ENCODE measurements at places on chromosomes 12 and 14. TPM values are rescaled to one million over a fixed set of nuclear protein-coding genes. Genes with fewer than 3 reads are reported as not detected.
A peak's percentile ranks its signal among the peaks of the same experiment; 100 is the strongest.

- peak; percentile 81 for DNase-seq
Observed at GRCh38 chr12:52086944-52087835, 7.7 kb downstream of the SMIM41 start.

- DNase-seq, result no peak
Observed at GRCh38 chr14:96195441-96196081, 9.1 kb upstream of the BDKRB2 start.

USP44 gene
- total RNA-seq, result 0.74 TPM

DNA sequence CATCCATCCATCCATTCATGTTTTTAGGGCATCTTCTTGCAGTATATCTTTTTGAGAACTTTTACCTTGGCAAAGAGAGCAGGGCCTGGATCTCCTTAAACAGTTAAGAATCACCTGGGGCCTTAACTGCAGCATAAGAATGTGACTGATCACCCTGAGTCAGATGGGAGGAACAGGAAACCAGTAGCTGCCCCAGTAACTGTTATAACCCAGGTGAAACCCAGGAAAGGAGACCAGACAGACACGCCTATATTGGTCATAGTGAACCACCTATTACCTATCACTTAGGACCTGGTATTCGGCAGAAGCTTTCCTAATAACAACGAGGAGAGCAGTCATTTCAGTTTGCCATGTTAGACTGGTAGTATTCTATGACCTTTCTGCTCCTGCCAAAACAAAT is 43.4 kb upstream of the NR2C1 start:
- no peak for DNase-seq

CLEC4C gene
- not detected for total RNA-seq

CISTR gene
- total RNA-seq, result not detected

NPC2 gene
- total RNA-seq, result 483 TPM

IFI27 gene
- 133 TPM for total RNA-seq

- no peak for DNase-seq
Observed at GRCh38 chr12:66744956-66745383, 66.1 kb upstream of the GRIP1 start.

DNA sequence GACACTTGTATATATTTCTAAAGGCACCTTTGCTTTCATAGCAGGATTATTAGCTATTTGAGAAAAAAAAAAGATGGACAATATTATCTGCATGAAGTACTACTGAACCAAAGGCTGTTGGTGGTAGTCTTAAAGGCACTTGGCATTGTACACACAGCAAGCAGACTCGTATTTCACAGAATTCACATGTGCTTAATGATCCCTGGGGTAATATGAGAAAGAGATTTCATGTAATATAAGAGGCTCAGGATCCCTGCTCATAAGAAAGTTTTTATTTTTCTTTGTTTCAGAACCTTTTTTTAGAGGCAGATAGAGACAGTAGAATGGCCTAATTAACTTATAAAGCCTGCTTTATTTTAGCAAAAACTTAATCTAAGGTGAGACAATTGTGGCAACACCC is 59.5 kb downstream of the SYNE2 start:
- DNase-seq, result no peak

- no peak for DNase-seq
Observed at GRCh38 chr12:45915405-45915804, 75.0 kb downstream of the SCAF11 start.

PROX2 gene
- total RNA-seq, result not detected

GRCh38 chr14:95493503-95493902 is 22.9 kb downstream of the SYNE3 start:
- DNase-seq, result no peak

- no peak for DNase-seq
Observed at GRCh38 chr14:37406095-37406494, 189.0 kb downstream of the FOXA1 start.

COCH gene
- total RNA-seq, result 5.3 TPM

DNA sequence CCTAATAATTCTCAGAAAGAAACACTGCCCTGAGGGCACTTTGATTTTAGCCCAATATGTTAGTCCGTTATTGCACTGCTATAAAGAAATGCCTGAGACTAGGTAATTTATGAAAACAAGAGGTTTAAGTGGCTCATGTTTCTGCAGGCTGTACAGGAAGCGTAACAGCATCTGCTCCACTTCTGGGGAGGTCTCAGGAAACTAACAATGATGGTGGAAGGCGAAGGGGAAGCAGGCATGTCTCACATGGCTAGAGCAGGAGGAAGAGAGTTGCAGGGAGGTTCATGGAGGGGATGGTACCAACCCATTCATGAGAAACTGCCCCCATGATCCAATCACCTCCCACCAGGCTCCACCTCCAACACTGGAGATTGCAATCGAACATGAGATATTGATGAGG is 49.4 kb upstream of the RERG start:
- no peak for DNase-seq

PPP1R36 gene
- total RNA-seq, result 1.7 TPM

GRCh38 chr14:54500744-54501143 is 9.0 kb upstream of the CGRRF1 start:
- DNase-seq, result no peak

- DNase-seq, result no peak
Observed at GRCh38 chr14:36659822-36660735, 1.6 kb upstream of the PAX9 start.

RFLNA gene
- 0.72 TPM for total RNA-seq

GRCh38 chr12:122187466-122187865 is 4.5 kb downstream of the LRRC43 start:
- no peak for DNase-seq

DNA sequence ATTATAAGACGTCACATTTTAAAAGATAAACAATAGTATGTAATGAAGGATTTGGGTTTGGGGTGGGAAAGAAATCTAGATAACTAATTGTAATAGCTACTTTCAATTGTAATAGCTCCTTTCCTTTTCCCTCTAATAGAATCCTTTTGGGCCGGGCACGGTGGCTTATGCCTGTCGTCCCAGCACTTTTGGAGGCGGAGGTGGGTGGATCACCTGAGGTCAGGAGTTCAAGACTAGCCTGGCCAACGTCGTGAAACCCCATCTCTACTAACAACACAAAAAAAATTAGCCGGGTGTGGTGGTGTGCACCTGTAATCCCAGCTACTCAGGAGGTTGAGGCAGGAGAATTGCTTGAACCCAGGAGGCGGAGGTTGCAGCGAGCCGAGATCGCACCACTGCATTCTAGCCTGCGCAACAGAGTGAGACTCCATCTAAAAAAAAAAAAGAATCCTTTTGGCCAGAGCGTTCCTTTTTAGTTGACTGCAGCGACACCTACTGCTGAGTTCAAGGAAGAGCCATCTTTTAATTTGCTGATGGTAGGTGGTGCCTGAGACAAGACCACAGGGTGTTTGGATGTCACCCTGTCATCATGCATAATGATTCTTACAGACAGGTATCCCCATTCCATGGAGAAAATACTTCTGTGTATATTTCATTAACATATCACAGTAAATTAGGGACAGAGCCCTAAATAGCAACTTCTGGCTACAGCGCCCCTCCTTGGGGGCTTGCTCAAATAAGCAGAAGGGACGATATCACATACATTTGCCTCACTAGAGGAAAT is 79.5 kb downstream of the ARMH4 start:
- DNase-seq, result no peak

- no peak for DNase-seq
Observed at GRCh38 chr14:47720281-47720680, 44.9 kb upstream of the MDGA2 start.

PLCZ1 gene
- not detected for total RNA-seq

IGF1 gene
- 42.3 TPM for total RNA-seq

DNA sequence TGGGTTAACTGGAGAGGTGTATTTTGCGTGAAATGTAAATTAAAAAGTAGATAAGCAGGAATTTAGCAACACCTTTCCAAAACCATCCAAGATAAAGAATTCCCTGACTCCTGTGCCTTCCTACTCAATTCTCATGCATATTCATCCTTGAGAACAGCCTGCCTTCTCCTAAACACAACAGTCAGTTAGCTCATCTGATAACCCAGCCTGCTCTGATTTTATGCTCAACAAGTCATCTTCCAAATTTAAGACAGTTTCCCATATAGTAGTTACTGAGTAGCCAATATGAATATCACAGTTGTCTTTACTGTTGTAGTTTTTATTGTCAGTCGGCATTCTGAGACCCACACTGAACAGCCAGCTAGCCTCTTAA is 27.1 kb downstream of the CPNE8 start:
- DNase-seq, result no peak
